Activated T-cell treated with anti-CD3 and anti-CD28 coated beads, Interleukin-2, amount 50 U/mL, for 1 hour (primary cell): ENCODE measurements at places on chromosomes 2 and 18.
A peak's percentile ranks its signal among the peaks of the same experiment; 100 is the strongest.

DNA sequence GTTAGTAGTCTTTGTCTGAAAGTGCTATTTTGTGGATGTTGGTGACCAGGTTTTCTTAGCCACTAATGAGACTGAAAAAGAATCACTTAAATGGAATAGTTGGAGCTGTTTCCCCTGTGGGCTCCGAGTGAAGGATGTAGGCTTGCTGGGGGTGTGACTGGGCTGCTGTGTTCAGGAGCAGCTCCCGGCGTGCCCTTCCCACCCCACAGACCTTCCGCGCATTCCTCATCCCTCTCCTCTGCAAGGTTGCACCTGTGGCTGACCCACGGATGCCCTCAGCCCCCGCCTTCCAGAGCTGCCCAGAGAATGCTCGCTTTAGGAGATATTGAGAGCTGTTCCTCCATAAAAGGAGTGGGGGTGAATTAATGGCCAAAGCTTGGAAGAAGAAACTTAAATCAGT is 174.3 kb downstream of the LDLRAD4 start:
- DNase-seq = no peak

GRCh38 chr2:241359481-241360045 is 3.5 kb downstream of the FARP2 start:
- no peak for DNase-seq

DNA sequence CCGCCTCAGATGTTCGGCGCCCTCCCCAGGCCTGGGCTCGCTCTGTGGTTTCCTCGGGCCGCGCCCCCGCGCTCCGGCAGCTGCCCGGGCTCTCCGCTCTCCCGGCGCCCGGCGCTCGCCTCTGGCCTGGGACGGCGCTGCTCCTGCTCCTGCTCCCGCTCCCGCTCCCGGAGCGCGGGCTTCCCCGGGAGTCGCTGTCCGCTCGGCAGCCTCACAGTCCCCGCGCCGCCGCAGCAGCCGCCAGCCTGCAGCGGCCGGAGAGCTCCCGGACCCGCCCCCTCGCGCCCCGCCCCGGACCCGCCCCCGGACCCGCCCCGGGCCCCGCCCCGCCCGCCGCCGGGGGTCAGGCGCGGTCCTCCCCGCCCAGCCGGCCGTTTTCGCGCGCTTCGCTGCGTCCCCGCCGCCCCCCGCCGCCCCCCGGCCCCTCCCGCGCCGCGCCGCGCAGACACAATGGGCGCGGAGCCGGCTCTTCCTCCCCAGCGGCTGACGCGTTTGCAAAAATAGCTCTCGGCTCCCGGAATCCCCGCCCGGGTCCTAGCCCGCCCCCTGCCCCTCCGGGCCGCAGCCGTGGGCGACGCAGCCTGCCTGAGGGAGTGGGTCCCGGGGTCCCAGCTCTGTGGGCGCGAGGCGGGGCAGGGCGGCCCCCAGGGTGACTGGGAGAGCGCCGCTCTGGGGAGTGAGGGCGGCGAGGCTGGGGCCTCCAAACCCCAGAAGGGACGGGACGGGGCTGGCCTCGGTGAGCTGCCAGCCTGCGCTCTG is at the start of gene ARL4C:
ARL4C (minus strand) TSS at position 247 of the 759 bp plus-strand sequence. CDS start 495 bp downstream, outside the sequence.
- peak; percentile 86 for DNase-seq

GRCh38 chr2:84947010-84947593 is 23.9 kb upstream of the KCMF1 start:
- no peak for DNase-seq

- DNase-seq = no peak
Observed at GRCh38 chr18:63848159-63848558, 39.3 kb upstream of the SERPINB2 start.

DNA sequence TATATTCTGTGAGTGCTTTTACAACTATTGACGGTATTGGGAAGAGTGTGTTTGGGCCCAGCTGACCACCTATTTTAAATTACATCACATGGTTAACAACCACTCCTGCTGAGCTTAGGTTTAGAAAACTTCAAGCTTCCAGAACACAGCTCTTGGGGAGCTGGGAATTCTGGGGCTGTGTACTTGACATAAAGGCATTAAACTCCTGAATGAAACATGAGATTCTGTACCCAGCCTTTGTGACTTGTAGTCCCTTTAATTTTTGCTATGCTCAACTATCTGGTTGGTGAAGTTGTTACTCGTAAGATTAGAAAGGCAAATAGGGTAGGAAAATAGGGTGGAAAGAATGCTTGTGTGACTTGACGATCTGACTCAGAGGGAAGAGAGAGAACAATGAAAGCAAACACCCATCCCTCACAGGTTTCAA is 66.9 kb downstream of the LTBP1 start:
- no peak for DNase-seq

DNA sequence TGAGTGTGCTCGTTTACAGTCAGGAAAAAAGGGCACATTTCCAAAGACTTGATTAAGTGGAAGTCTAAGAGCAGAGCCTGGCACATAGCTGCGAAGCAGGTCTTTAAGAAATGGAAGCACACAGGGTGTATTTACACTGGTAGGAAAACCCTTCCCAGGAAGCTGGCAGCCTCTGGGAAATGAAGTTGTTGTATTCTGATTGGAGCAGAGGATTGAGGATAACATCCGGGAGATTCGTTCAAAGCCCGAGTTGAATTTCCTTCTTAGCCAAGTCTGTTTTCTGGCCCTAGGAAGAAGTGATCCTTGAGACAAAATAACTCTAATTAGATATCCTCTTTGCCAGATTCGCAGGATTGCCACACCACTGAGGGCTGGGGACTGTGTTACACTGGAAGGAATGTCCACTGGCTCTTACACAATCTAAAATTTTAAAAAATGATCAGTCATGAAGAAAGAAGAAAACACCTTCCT is 75.9 kb downstream of the ITGB1BP1 start:
- DNase-seq = no peak

DNA sequence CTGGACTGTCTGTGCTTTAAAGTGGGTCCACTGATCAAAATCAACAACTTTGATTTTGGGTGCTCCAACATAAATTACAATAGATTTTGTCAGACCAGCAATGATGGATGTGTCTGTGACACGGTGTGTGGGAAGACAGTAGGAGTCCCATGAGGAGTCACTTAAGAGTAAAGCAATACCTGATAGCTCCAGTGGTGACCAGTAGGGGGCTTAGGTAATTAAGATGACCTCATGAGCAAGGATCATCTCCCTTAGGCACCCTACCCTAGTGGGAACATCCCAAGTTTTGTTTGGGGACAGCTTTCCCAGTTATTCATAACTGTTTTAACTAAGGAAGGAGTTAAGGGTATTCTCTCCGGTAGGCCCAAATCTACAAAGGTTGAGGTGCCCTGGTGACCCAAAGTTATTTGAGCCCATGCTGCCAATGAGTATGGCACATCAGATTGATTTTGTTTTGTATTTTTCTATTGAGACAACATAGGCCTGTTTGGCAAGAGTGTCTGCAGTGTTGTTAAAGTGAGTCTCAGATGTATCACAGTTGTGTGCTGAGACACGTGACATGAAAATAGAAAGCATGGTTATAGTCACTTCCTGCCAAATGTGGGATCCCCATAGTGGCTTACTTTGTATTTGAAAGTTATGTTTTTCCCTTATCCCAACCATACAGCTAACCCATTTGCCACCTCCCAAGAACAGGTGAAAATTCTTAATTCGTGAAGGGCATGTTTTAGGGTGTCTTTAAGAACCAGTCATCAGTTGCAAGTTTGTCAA is 1337.6 kb upstream of the SLC39A10 start:
- DNase-seq = no peak

DNA sequence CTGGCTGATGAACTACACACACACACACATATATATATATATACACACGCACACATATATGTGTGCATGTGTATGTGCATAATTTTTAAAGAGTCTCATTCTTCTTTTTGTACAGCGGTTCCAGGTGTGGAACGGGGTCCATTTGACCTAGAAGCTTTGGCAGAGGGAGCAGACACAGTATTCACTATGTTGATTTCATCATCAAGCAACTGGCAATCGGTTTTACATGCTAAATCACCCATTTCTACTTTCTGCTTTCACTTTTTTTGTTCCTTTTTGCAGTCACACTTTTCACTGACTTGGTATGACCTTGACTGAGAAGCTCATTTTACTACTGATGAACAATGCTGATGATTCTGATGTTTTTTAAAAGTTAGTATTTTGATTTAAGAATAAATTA is 63.0 kb upstream of the PGAP1 start:
- DNase-seq = no peak

DNA sequence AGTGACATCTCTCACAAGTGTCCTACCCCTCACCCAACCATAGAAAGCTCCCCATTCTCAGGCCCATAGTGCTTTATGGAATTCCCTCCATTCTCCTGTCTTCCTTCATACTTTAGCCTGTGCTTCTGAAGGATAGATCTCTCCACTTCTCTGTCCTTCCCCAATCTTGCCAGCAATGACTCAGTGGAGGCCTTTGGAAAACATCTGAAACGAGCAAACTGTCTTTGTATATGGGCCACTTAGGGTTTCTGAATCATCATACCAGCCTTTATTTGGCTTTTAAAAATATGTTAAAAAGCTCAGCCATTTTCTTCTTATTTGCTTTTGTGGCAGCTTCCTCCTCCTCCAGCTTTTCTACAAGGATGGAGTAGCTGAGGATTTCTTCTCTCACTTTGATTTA is 65.6 kb upstream of the ZNF385B start:
- no peak for DNase-seq

- DNase-seq = no peak
Observed at GRCh38 chr2:202704248-202704647, 69.5 kb downstream of the FAM117B start.

DNA sequence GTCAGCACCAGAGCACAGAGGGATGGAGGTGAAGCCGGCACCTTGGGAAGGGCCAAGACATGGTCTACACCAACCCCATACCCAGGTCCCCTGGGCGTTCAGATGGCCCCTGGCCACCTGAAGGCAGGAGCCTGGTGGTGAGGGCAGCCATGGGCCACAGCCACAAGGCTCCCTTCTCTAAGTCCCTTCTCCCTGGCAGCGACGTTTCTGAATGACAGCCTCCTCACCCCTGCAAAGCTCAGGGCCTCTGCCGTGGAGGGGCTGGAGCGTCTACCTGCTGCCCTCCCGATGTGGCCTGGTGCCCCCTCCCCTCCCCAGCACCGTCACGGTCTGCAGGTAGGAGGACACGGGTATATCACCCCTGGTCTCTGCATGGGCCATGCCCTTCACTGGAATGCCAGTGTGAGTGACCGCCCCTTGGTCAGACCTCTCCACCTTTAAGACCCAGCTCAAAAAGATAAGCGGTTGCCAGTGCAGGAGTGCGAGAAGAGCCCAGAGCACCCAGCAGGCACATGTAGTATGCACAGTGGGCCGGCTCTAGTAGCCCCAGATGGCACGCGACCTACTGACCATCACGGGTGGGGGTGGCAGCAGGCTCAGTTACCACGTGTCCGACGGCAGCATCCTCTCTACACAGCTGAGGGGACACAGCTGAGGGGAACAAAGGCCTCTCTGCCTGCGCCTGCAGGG is 46.6 kb downstream of the HS6ST1 start:
- no peak for DNase-seq

GRCh38 chr2:225670111-225670974 is 270.8 kb downstream of the NYAP2 start:
- no peak for DNase-seq

DNA sequence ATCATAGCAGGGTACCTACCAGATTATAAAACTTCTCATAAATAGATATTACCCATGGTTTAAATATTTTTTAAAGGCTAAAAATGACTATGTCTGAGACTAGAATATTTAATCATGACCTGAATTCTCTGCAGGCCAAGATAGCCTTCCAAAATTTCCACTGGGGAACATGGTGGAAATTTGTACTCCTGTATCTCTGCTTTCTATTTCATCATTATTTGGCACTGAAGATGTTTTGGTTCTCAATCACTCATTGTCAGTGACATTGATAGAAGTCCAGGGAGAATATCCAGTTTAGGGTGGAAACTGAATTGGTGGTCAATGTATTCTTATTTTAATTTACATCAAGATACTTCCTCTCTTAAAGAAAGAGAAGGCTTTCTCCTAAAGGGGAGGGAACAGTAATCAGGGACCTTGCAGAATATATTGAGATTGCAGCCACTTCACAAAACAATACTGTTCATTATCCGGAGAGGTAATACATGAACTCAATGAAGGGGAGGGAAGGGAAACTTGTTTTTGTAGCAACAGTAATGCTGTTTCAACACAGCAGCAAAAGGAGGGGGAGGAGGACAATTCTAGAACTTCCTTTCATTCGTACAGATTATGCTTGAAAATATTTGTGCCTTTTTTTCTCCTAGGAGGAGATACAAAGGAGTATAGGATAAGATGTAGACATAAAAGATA is 34.1 kb downstream of the EEF1B2 start:
- DNase-seq = no peak

- no peak for DNase-seq
Observed at GRCh38 chr18:41982942-41983660, 28.1 kb downstream of the PIK3C3 start.

- DNase-seq = no peak
Observed at GRCh38 chr18:46628206-46628605, 28.8 kb downstream of the LOXHD1 start.

- DNase-seq = no peak
Observed at GRCh38 chr2:203164311-203164935, 74.4 kb upstream of the CYP20A1 start.

GRCh38 chr2:56227811-56228210 is 44.0 kb downstream of the CCDC85A start:
- DNase-seq = no peak

DNA sequence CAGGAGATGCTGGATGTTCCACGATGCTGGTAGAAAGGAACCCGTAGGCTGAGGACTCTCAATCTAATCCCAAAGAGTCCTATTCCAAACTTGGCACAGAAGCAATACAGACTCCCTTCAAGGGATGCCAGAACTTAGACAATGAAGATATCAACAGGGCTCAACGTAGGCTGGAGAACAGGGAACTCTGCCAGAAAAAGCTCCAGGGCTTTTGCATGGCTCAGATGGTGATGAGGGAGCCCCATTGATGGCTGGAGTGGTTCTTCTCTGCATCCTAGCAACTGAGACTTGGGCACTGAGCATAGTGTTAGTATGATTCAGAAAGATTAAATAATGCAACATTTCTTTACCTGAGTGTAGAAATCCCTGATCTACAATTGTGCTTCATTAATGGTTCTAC is 117.2 kb upstream of the NCK2 start:
- no peak for DNase-seq

GRCh38 chr2:188196343-188197008 is 95.2 kb upstream of the GULP1 start:
- DNase-seq = no peak

DNA sequence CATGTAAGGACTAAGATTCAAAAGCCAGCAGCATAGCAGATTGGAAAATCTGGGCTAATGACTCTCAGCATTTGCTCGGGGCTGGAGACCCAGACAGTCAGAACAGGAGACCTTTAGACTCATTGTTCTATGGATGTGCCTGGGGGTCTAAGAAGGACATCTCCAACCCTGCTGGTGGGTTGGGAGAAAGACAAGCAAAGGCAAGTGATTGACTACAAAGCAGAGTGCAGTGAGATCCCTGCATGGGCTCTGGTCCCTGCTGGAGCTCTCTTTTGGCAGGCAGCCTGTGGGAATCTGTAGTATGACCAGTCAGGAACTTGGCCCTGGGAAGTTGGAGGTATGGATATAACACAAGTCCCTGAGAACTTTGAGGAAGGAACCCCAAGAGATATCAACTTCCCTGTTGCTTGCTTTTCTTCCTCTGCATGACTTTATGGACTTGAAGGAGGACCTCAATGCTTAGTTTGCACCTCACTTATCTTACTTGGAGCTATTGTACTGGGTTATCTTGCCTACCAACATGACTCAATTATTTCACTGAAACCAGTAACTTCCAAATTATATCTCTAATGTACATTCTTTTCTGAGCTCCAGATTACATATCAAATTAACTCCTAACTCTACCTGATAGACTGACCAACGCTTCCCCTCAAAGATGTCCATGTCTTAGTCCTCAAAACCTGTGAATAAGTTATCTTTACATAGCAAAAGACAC is 236.0 kb downstream of the CYRIA start:
- DNase-seq = no peak

- DNase-seq = no peak
Observed at GRCh38 chr2:104861351-104862057, 7.6 kb downstream of the POU3F3 start.
